ENCODE measurements at places on chromosomes 3 and 15.

- DNase-seq = no peak
These were observed 8.1 kb upstream of the SRPRB start for GRCh38 chr3:133797396-133798105.

GRCh38 chr3:27253831-27254230 lies 115.4 kb downstream of the NEK10 start:
- DNase-seq = peak; percentile 75

- DNase-seq = no peak
These were observed 86.1 kb downstream of the GALK2 start for GRCh38 chr15:49255966-49256759.

- no peak for DNase-seq
These were observed 8.4 kb upstream of the RPS17 start for GRCh38 chr15:82548700-82549099.

DNA sequence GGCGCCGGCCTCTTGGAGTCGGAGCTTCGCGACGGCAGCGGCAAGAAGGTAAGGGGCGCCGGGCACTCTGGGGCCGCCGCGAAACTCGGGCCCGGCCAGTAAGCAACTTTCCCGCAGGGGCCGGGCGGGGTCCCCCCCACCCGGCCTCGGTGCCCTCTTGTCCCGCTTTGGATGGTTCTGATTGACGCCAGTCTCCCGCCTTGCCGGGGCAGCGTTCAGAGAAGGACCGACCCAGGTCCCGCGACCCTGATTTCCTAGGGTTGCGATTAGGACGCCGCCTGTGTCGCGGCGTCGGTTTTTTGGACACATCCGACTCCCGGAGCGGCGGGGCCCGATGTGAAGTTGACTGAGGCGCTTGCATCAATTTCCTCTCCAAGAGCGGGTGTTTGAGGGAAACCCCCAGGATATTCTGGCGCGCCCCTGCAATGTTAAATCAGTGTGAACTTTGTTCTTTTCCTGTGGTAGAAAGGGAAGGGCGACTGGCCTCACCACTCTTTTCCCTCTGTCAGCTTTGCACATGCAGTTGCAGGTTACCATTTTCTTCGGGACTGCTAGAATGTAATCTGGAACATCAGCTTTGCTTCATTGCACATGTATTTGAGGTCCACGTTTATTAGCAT lies 755 bp downstream of the PDE8A start:
- DNase-seq = peak; percentile 12

DNA sequence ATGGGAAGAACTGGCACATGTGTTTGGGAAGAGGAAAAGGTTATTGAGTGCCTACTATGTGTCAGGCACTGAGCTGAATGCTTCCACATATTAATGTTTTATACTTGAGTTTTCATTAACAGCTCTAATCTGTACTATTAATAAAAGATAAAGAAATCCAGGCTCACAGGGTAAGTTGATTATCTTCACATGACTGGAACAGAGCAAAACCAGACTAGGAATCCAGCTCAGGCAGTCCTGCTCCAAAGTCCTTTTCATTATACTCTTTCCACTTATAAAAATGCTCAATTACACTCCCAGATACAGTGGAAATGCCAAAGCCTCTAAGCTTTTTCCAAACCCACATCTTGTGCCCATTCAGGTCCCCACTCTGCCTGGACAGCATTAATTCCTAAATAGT lies 97.6 kb downstream of the TNIK start:
- no peak for DNase-seq

DNA sequence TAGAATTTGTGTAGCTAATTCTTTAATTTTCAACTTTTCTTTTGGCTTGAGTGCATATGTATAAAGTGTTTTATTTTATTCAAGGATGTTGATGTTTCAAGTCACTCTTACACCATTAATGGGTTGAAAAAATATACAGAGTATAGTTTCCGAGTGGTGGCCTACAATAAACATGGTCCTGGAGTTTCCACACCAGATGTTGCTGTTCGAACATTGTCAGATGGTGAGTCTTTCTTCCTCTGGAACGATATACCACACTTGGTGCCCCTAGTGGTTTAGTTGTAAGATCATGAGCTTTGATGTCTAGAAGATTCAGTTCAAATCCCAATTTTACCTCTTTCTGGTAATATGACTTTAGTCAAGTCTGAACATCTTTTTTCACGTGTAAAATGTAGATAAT lies 119.3 kb downstream of the HCN4 start:
- DNase-seq = no peak

DNA sequence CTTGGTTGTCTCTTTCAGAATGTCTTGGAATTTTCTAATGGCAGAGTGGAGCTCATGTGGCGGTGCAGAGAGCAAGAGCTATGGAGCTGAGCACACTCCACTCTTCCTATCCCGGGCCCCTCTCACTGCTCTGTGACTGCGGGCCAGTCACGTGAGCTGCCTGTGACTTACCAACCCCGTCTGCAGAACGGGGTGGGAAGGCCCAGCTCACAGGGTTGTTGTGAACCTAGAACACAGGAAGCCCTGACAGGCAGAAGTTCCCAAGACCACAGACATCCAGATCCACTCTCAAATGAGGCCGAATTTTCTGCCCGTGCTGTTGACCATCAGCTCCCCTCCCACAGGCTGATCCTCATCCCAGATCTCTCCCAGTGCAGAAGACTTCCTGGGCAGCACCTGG lies 35.5 kb upstream of the PLXNA1 start:
- DNase-seq = no peak

DNA sequence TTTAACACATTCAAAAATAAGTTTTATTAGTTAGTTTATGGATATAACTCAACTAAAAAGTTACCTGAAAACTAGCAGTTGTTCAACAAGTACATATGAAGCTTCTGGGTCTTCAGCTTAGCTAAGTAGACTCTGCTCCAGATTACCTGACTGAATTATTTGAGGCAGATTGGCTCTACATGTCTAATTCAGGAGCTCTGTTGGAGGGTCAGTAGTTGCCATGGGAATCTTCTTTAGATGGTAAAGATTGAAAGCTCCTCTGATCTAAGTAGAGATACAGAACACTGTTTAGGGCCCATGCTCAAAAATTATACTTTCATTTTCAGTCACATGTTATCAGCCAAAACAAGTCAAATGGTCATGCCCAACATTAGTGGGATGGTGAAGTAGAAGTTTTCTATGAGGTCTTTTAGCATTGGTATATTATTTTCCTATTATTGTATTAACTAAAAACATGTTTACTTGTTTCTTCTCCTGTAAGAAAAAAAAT lies 1476.9 kb downstream of the OTOL1 start:
- DNase-seq = no peak

DNA sequence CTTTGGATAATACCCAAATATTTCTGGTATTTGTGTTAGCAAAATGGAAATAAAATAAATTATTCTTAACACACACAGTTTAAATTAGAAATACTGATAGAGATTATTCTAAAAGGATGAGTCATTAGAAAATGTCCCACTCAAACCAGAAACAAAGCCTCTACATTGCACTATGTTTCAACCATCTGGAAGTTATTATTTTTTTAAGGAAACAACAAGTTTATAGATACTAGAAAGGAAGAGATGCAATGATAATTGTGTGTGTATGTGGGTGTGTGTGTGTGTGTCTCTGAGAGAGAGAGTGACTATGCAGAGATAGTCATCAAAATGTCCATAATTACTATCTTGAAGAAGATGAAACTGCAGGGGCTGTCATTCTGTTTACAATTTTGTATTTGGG lies 1340.5 kb downstream of the ROBO1 start:
- no peak for DNase-seq

DNA sequence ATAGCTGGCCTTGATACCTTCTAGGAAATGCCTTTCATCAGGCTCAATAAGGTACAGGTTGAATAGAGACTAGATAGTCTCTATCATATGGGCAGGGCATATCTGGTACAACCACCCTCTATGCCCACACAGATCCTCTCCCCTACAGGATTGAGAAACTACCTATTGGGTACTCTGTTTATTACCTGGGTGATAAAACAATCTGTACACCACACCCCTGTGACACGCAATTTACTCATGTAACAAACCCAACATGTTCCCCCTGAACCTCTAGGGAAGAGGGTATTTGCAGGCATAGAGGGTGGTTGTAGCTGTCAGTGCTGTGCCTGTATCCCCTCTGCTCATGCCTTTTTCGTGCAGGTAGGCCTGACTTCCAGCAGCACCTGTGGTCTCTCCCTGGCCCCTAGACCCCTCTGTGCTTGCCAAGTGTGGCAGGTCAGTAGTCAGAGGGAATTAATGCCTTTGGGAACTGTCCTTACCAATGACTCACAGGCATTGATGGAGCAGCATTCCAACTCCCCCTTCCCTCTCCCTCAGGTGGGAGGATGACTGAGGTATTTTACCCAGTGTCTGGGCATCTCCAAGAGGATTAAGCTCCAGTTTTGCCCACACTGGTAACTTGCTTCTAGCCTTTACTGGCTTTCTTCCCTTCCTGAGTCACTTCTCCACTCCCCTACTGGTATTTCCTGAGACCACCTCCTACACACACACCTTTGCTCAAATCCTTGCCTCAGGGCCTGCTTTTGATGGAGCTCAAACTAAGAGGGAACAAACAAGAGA lies 18.3 kb downstream of the CLSTN2 start:
- DNase-seq = no peak

DNA sequence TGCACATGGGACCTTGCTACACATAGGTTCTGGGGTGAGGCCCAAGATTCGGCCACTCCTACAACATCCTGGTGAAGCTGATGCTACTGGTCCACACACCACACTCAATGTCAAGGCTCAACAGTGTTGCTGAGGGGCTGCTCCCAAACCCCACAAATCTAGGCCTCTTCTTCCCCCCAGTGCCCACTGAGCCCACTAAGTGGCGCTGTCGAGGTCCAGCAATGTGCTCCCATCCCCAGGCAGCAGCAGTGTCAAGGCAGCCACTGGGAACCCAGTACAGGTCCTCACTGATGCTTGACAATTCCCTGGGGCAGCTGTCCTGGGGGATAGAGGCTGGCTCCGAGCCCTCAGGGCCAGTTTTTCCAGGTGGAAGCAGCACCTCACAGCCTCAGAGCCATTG lies 21.5 kb downstream of the SCN5A start:
- peak; percentile 10 for DNase-seq

DNA sequence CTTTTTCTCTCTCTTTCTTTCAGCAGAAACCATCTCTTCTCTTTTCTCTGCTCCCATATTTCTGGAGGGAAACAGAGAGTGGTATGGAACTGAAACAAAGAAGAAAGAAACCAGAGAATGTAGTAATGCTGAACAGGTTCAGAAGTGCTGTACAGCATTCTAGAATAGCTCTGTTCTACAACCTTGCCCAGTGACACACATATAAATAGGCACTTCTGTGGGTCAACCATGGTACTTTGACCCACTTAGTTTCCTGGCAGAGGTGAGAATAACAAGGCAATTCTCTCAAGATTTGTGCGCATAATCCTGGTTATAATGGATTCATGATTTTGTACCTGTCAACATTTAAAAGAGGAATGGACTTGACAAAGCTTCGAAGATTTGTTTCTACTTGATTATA lies 12.3 kb downstream of the CFAP91 start:
- DNase-seq = no peak

DNA sequence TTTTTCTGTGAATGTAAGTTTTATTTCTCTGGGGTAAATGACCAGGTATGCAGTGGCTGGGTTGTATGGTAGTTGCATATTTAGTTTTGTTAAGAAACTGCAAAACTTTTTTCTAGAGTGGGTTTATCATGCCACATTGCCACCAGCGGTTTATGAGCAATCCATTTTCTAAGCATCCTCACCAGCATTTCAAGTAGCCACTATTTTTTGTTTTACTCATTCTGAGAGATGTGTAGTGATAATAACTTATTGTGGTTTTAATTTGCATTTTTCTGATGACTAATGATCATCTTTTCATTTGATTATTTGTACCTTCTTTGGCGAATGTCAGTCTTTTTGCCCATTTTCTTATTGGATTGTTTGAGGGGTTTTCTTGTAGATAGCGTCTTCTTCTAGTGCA lies 56.2 kb downstream of the SPRED1 start:
- no peak for DNase-seq

GRCh38 chr3:146948186-146948585 lies 343.0 kb upstream of the PLSCR5 start:
- no peak for DNase-seq

DNA sequence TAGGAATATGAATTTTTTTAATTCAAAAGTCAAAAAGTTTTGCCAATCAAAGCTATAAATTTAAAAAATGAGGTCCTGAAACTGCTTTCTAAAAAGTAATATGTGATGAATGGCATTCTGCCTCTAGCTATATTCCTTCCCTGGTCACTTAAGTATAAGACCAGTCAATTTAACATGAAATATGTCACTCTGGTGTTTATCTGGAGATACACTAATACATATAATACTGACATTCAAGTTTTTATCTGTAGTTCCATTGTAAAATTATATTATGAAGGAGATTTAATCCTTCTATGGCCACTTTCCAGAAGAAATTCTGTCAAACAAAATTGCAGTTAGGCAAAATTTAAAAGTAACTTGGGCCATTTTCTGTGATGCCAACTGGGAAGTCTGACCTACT lies 236.8 kb downstream of the CNTN3 start:
- DNase-seq = no peak

DNA sequence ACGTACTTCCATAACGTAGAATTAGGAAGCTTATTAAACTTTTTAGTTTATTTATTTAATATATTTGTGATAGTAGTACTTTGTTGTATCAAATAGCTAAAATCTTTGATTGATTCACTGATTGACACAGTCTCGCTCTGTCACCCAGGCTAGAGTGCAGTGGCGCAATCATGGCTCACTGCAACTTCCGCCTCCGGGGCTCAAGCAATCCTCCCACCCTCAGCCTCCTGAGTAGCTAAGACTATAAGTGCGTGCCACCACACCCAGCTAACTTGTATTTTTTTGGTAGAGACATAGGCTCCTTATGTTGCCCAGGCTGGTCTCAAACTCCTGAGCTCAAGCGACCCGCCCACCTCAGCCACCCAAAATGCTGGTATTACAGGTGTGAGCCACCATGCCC lies 5.7 kb downstream of the APH1B start:
- DNase-seq = no peak

DNA sequence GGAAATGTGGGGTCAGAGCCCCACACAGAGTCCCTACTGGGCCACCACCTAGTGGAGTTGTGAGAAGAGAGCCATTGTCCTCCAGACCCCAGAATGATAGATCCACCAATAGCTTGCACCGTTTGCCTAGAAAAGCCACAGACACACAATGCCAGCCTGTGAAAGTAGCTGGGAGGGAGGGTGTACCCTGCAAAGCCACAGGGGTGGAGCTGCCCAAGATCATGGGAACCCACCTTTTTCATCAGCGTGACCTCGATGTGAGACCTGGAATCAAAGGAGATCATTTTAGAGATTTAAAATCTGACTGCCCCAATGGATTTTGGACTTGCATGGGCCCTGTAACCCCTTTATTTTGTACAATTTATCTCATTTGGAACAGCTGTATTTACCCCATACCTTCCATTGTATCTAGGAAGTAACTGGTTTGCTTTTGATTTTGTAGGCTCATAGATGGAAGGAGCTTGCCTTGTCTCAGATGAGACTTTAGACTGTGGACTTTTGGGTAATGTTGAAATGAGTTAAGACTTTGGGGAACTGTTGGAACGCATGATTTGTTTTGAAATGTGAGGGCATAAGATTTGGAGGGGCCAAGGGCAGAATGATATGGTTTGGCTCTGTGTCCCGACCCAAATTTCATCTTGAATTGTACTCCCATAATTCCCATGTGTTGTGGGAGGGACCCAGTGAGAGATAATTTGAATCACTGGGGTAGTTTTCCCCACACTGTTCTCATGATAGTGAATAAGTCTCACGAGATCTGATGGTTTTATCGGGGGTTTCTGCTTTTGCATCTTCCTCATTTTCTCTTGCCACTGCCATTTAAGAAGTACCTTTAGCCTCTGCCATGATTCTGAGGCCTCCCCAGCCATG lies 49.0 kb downstream of the CD200 start:
- no peak for DNase-seq

Data from T47D (cell line).